Naive B cell (primary cell): ENCODE measurements at places on chromosomes 1 and 21.

DNA sequence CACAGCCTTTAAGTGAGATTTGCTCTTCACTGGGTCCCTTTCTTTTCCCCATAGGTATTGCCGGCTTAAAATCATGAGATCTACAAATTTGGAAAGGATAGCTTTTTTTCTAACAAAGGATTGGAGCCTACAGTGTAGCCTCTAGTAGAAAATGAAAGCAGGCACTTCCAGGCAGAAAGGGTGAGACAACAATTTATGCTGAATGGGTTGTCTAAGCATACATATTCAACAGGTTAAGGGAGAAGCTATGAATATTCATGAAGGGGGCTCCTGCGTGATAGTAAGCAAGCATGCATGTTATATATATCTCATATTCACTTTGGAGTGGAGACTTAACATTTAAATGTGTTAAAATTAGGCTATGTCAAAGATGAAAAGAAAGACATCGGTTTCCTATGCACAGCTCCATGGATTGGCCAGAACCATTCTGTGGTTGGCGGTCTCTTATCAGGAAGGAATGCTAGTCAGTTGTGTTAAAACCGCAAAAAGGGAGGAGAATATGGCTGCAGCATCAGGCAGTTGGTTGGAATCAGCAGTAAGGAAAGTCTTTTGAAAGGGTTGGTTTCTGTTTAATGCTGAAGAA lies 66.0 kb downstream of the VCAM1 start:
- DNase-seq = no peak

DNA sequence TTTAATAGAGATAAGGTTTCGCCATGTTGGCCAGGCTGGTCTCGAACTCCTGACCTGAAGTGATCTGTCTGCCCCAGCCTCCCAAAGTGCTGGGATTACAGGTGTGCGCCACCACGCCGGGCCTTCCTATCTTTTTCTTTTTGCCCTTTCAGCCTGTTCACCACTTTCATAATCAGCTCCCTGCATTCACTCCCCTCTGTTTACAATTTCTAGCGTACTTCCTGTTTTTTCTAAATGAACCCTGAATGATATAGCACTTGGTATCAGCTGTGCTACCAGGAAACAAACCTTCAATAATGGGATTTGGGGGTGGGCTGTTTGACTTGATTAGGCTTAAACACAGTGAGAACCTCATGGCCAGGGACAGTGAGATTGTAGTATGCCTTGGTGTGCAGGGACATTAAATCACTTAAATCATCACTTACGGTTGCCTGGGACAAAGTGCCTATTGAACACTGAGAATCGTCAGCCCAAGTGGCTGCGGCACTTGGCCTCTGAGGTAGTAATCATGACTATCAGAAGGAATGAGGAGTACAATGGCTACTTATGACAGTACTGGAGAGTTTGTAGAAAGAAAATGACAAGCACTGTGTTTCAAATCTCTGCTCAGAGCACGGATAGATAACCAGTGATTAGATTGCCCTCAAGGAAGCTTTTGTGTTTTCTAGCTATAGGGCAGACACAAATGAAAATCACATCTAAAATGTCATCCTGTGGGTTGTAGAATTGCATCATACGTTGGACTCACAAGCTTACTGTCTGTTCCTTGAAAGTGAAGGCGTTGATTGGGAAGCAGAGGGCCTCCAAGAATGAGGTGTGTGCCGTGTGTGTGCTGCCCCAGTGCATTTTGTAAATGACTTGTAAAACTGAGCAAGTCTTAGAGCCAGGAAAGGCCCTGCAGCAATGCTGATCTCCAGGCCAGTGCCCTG lies 661.8 kb downstream of the MATN1 start:
- no peak for DNase-seq

DNA sequence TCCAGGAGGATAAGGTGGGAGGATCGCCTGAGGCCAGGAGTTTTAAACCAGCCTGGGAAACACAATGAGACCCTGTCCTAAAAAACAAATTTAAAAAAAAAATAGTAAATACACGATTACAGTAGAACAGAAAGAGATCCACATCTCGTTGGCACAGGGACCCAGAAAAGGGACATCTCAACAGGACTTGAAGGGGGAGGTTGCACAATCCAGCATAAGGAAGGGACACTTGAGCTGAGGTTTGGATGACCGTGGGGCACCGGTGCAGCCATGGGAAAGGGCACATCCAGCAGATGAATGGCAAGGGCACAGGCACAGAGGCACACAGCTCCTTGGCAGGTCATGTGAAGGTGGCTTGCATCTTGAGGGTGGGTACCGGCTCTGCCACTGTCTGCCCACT lies 20.5 kb downstream of the TRIM67 start:
- DNase-seq = no peak

GRCh38 chr1:205576805-205577761 lies 54.7 kb downstream of the ELK4 start:
- DNase-seq = no peak

- DNase-seq = no peak
These were observed 62.9 kb upstream of the LMO4 start for GRCh38 chr1:87265786-87266185.

GRCh38 chr1:24984800-24985522 lies 54.9 kb upstream of the RUNX3 start:
- DNase-seq = no peak

- no peak for DNase-seq
These were observed 313.9 kb downstream of the BARHL2 start for GRCh38 chr1:90402893-90403849.

DNA sequence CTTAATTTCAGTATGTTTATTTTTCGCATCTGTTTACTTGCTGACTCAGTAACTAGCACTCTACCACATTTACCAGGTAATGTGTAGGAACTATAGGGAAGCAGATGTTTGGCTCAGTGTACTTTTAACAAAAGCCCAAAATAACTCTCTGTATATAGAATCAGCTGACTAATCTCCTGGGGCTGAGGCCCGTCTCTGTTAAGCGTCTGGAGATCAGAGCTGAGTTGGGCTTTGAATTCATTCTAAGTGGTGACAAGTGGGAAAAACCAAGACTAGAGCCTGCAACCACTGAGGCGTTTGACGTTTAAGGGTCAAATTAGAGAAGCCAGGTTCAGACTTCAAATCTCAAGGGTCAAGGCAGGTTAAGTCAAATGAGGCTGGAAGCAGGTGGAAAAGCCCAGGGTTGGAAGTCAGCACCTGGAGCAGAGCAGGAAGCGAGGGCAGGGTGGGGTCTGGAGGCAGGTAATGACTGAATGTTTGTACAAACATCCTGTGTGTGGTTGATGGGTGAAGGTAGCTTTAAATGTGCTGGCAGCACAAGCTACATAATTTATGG lies 56.8 kb upstream of the LYST start:
- DNase-seq = peak; percentile 29

GRCh38 chr21:41168391-41169257 lies 664 bp downstream of the BACE2 start:
- DNase-seq = peak; percentile 6
